Activated CD8-positive, alpha-beta memory T cell treated with anti-CD3 and anti-CD28 coated beads, Interleukin-2, amount 10 ng/mL, durations not matched to agents 7 days and 5 days (primary cell): ENCODE measurements at places on chromosomes 7 and 10. TPM values are rescaled to one million over a fixed set of nuclear protein-coding genes. Genes with fewer than 3 reads are reported as not detected.

The SLC29A4 gene
- 0.26 TPM for total RNA-seq

The FAS gene
- total RNA-seq, result 73.7 TPM

DNA sequence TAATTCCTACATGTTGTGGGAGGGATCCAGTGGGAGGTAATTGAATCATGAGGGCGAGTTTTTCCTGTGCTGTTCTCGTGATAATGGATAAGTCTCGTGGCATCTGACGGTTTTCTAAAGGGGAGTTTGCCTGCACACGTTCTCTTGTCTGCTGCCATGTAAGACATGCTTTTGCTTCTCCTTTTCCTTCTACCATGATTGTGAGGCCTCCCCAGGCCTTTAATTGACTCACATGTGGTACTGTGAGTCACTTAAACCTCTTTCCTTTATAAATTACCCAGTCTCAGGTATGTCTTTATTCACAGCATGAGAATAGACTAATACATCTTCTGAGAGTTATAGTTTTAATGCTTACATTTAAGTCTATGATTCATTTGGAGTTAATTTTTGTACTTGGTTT is 22.6 kb upstream of the CPN1 start:
- DNase-seq, result no peak
- no peaks in the 10 kb centered on the region for H3K36me3 ChIP-seq
- H3K4me3 ChIP-seq, result no peak overlapping the region
- H3K4me1 ChIP-seq, result no peaks in the 10 kb centered on the region

GRCh38 chr10:75304741-75305390 is 69.1 kb upstream of the COMTD1 start:
- DNase-seq, result no peak
- H3K4me1 ChIP-seq, result no peaks in the 10 kb centered on the region
- no peaks in the 10 kb centered on the region for H3K27me3 ChIP-seq
- no peak overlapping the region for H3K27ac ChIP-seq
- H3K4me3 ChIP-seq, result no peak overlapping the region

DNA sequence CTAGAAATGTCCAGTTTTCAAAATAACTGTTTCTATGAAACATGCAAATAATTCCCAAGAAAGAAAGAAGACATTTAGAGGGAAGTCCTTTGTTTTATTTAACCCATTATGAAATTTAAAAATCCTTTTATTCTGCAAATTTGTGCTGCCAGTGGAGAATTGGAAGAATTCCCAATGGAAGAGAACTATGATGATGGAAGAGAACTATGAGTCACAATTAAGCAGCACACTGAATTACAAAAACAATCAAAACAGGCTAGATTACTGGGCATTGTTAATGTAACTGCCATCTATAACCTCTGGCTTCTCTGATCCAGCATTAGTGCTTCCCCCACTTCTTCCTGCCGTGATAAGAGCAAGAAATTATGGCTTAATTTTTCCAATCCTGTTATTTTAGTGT is 126.2 kb upstream of the FEZF1 start:
- H3K27ac ChIP-seq, result no peak overlapping the region
- H3K4me3 ChIP-seq, result no peak overlapping the region
- H3K36me3 ChIP-seq, result no peaks in the 10 kb centered on the region
- DNase-seq, result no peak

DNA sequence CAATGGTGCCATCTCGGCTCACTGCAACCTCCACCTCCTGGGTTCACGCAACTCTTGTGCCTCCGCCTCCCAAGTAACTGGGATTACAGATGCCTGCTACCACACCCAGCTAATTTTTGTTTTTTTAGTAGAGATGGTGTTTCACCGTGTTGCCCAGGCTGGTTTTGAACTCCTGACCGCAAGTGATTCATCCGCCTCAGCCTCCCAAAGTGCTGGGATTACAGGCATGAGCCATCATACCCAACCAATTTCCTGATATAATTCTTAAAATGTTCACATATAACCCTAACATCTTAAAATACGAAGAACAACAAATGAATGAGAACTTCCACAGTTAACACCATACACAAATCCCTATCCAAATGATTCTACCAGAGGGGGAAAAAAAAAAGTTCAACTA is 31.2 kb downstream of the BAIAP2L1 start:
- no peak overlapping the region for H3K27ac ChIP-seq
- H3K27me3 ChIP-seq, result no peaks in the 10 kb centered on the region

- no peaks in the 10 kb centered on the region for H3K36me3 ChIP-seq
- DNase-seq, result no peak
- H3K27me3 ChIP-seq, result peaks cover 9% of the 10 kb centered on the region
- H3K4me3 ChIP-seq, result no peak overlapping the region
Measured at GRCh38 chr10:133438711-133439273, 14.4 kb upstream of the SPRN start.
